ENCODE measurements at places on chromosomes 7 and 10.
A peak's percentile ranks its signal among the peaks of the same experiment; 100 is the strongest.

DNA sequence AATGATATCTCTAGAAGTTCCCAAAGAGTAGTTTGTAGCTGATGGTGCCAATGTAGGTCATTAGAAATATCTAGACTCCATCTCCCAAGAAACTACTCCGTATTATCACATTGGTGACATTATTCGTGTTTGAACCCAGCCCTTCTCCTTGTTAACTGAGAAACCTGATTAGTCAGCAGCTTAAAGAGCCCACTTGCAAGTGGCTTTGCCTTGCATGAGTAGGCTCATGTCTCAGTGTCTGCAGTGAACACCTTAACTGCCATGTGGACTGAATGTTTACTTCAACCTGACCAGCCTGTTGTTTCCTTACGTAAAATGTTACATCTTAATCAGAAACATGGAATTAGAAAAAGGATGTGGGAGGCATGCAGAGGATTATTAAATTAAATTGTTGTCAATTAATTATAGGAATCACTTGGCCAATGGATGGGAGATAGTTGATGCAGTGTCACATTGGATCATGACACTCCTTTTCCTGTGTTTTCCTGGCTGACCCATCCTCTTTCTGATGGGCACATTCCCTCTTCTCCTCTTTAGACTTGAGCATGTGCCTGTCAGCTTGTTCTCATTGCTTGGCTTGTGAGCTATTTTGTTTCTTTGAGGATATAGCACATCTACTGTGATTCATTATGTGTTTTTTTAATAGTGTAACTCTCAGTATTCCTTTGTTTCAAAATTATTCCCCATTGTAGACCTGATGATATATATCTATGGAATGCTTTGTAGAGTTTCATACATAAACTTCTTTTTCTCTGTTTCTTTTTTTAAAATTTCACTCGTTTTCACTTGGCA lies 18.0 kb downstream of the STARD3NL start:
- DNase-seq, result no peak

GRCh38 chr10:118047157-118047719 lies 497 bp upstream of the RAB11FIP2 start:
- no peak for DNase-seq

- no peak for DNase-seq
These were observed 3.8 kb upstream of the ADAM12 start for GRCh38 chr10:126392068-126392467.

DNA sequence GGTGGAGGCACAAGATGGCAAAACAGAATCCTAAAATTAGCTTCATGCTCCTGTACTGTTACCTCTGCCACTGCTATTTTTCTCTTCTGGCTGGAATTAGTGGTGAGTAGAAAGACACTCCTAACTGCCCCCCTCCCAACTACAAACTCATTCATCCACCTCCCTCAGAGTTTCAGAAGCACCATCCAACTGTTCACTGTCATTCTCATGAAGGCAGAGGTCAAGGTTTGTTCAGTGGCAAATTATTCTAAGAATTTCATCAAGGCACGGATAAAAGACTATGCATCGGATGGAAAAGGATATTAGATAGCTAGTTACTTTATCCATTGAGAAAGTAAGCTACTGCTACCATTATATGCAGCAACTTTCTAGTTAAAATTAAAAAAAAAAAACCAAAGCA lies 59.7 kb downstream of the LRGUK start:
- DNase-seq, result no peak

GRCh38 chr7:77569514-77570232 lies 32.6 kb downstream of the PTPN12 start:
- DNase-seq, result no peak

DNA sequence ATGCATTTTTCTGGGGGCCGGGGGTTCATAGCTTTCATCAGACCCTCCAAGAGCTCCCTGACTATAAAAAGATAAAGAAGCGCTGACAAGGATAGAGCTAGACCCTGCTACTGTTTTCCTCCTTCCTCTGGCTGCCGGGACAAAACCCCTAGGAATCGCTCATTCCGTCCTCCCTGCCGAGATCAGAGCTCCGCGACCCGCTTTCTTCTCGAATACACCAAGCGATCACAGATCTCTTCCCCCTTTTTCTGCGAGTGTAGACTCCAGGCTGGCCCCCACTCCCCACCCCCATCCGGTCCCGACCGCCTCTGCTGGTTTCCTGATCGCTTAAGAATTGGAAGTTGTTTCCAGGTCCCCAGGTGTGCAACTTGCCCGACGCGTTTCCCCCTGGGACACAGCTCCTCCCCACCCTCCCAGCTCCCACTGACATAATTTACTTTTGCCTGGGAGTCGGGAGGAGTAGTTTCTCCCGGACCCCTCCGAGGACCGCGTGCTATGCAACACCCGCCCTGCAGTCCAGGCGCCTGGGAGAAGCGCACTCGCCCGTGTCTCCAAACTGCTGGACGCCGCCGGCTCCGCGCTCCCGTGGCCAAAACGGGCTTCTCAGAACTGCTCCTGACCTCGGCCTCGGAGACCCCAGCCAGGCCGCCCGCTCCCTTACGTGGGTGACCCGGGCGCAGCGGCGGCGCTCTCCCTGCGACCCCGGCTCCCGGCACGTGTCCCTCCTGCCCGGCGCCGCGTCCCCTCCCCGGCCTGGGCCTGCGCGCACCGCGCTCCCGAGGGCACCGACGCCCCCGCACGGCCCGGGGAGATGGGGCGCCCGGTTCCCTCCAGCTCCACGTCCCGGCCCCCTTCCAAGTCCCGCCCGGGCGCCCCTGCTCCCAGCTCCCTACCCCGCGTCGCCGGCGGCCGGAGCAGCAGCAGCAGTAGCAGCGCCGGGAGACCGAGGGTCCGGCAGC lies 552 bp downstream of the IL15RA start:
- DNase-seq, result peak; percentile 45

- DNase-seq, result peak; percentile 54
These were observed 20.8 kb downstream of the LAMB4 start for GRCh38 chr7:108109221-108109908.

GRCh38 chr10:118625504-118625903 lies 30.1 kb upstream of the PRLHR start:
- no peak for DNase-seq

GRCh38 chr10:6052247-6053221 lies 9.6 kb downstream of the IL2RA start:
- DNase-seq, result peak; percentile 47

- DNase-seq, result no peak
These were observed 109.3 kb upstream of the NANOS1 start for GRCh38 chr10:118920206-118920605.

DNA sequence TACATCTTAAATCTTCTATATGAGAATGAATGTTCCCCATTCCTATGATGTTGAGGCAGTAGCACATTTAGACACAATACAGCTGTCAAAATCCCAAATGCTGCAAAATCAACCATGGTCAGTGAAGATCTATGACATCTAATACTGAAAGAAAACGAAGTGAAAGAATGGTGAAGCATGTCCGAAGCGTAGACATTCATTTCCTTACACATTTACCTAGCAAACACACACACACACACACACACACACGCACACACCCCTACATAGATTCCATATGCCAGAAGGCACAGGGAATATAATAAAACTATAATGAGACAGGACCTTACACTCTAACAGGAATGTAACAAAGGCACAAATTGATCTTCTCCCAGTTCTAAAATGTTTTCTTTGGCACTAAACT lies 32.5 kb downstream of the CCDC6 start:
- no peak for DNase-seq

GRCh38 chr10:14540611-14541010 lies 209.9 kb upstream of the FRMD4A start:
- no peak for DNase-seq

- peak; percentile 70 for DNase-seq
These were observed 135.9 kb upstream of the PODXL start for GRCh38 chr7:131692131-131692960.

DNA sequence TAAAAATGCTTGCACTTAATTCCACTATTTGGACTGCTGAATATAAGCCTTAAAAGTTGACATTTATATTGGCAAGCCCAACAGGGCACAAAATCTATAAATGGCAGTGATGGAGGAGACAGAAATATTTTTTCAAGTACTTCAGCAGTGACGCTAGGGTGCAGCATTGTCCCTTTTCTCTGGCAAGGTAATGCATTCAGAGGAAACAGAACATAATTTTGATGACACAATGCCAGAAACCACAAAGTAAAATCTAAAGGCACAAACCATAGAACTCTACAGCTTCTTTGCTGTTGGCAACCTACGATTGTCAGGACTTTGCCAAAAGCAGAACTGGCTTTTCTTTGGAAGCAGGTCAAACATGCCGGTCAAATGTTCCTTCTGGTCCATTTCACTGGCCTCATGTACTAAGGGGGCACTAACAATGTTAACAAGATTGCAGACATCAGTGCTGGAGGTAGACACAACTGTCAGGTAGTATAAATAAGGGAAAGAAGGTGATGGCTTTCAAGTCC lies 30.9 kb upstream of the FAM133B start:
- DNase-seq, result peak; percentile 90

- DNase-seq, result no peak
These were observed 267.2 kb downstream of the DIP2C start for GRCh38 chr10:422241-422640.

- peak; percentile 64 for DNase-seq
These were observed 19.8 kb downstream of the DNAJB12 start for GRCh38 chr10:72334825-72335393.

- DNase-seq, result no peak
These were observed 180.0 kb upstream of the GHITM start for GRCh38 chr10:83959328-83959727.
